ENCODE measurements at places on chromosomes 3 and 15.

- DNase-seq = no peak
These were observed 59.7 kb downstream of the DCUN1D1 start for GRCh38 chr3:182920515-182921084.

GRCh38 chr15:39584662-39585388 is 3.9 kb downstream of the THBS1 start:
- no peak for DNase-seq

DNA sequence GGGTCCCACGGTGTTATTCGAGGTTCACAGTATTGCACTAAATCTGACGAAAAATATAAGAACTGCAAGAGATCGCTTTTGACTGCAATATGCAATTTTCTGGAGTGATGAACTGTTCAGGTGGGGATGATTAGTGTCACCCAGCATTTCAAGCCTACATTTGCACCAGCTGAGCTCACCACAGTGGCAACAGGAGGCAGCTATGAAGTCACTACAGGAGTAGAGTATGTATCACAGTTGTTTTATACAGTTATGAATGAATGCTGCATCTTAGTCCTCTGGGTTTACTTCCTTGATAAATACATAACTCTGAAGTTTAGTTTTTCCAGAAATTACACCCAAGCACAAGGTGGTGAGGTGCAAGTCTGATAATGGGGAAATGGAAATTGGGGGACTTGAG is 69.6 kb downstream of the CHSY1 start:
- DNase-seq = no peak

GRCh38 chr3:79258479-79258878 is 509.3 kb downstream of the ROBO1 start:
- DNase-seq = no peak
